ENCODE measurements at places on chromosomes 5 and 9.

DNA sequence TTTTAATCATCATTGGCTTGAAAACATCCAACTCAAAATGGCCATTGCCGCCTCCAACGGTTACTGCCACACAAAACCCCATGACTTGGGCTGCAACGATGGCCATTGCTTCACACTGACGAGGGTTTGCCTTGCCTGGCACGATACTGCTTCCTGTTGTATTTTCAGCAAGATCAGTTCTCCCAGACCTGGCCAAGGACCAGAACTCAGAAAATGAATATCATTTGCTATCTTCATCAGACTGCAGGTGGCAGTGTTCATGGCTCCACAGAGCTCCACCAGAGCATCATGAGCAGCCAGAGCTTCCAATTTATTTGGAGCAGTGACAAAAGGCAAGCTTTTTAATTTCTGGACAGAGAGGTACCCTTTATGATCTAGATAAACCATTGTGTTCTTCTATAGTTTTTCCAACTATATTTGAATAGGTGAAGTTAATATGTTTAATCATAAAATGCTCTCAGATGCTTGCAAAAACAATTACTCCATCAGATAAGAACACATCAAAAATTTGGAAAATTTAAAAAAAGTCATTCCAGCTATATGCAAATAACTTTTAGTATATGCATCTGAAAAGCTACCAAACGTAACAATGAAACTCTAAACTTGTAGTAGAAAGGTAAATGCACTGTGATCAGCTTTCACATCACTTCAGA lies 10.4 kb downstream of the AMACR start:
- no peak for DNase-seq

DNA sequence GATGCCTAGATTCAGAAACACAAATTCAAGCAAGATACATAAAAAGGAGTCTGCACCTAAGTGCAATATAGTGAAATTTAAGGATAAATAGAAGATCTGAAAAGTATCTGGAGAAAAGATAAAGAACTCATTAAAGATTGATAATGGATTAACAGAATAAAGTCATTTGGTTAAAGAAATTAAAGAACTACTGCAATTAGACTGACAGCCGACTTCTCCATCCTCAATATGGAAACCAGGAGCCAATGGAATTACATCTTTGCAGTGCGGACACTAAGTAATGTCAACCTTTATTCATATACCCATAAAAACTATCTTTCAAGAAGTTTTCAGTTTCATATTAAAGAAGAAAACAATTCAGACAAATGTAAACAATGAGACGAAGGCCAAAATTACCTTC lies 81.0 kb downstream of the MRPL36 start:
- DNase-seq, result no peak

GRCh38 chr5:23994581-23995370 lies 487.4 kb downstream of the PRDM9 start:
- no peak for DNase-seq

DNA sequence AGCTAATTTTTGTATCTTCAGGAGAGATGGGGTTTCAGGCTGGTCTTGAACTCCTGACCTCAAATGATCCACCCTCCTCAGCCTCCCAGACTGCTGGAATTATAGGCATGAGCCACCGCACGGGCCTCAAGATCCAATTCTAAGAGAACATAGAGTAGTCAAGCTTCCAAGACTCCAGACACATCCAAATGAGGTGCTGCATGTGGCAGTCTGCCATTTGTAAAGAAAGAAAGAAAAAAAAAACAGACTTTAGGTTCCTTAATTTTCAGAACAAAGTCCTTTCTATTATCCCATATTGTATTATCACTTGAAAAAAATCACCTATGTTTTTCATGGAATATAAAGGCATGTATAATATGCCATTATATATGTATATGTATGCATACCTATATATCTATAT lies 2104.5 kb downstream of the MAT2B start:
- DNase-seq, result no peak

GRCh38 chr5:126464016-126464415 lies 40.8 kb downstream of the GRAMD2B start:
- DNase-seq, result no peak

- no peak for DNase-seq
These were observed 32.3 kb downstream of the ERCC6L2 start for GRCh38 chr9:95907794-95908193.

DNA sequence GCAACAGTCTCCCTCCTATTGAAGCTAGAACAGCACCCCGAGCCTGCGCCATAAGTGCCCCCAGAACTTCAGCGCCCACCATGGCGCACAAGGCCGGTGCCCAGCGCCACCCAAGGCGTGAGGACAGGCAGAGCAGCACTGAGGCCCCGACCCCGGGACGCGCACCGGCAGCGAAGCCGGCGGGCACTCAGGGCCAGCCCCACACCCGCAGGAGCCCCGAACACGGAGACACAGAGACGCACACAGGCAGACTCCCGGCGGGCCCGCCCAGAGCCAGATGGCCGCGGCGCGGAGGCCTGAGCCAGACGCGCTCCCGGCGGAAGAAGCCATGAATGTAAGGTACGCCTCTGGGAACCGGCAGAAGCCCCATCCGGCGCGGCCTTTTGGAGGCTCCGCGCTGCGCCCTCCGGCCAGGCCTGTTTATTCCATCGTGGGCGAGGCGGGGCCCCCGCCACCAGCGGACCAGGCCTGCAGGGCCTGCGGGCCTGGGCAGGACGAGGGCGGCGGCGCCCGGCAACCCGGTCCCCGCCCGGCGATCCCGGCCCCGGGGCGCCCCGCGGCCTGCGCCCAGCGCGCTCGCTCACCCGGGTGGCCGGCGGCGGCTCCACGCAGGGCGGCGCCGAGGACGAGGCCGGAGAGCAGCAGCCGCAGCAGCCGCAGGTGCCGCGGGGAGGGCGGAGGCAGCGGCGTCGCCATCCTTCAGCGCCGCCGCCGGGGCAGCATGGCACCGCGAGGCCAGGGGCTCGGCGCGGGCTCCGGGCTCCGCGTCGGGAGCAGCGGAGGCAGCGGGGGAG lies 486 bp downstream of the NPDC1 start:
- DNase-seq, result no peak

DNA sequence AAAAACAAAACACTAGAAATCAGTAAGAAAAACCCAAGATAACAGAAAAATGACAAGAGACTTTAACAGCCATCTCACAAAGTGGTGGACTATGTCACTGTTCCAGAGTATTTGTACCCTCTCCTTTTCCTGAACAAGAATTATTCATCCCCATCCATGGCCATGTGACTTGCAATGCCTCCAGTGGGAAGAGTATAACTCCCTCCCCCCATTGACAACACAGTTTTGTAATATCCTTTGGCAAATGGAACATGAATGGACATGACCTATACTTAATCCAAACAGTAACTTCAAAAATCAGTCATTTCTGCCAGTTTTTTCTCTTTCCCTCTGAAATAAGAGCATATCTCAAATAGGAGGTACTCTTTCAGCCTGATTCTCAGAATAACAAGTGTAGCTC lies 33.9 kb downstream of the PTBP3 start:
- no peak for DNase-seq

DNA sequence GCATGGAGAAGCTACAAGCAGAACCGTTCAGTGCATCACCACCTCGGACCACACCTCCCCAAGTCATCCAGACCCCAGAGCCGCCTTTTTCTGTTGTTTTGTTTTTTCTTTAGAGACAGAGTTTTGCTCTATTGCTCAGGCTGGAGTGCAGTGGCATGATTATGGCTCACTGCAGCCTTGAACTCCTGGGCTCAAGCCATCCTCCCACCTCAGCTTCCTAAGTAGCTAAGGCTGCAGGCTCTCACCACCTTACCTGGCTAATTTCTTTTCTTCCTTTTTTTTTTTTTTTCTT lies 13.5 kb upstream of the SFXN1 start:
- no peak for DNase-seq

DNA sequence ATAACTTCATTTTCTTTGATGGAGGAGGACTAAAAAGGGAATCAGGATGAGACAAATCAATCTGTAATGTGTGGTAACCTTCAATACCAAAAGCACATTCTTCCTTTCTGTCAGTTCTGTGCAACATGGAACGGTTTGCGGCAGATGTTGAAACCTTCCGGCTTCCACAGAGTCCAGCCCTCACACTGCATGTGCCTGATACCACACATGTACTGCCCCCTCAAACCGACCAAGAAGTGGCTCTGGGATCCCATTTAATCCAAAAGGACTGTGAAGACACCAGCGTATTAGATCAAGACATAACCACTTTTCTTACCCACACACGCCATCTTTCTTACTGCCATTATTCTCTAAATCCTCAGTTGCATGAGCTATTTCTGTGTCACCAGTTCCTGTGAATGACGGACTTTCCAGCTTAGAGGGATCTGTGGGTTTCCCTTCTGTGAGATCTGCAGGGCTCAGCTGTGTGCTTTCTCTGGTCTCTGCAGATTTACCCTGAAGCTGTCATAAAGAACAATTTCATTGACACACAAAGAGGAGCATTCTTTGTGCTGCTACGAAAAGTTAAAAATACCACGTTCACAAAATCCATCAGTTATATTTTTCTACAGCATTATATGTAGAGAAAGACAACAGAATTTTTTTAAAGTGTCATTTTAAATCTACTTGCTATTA lies 25.8 kb downstream of the NSUN2 start:
- DNase-seq, result no peak

DNA sequence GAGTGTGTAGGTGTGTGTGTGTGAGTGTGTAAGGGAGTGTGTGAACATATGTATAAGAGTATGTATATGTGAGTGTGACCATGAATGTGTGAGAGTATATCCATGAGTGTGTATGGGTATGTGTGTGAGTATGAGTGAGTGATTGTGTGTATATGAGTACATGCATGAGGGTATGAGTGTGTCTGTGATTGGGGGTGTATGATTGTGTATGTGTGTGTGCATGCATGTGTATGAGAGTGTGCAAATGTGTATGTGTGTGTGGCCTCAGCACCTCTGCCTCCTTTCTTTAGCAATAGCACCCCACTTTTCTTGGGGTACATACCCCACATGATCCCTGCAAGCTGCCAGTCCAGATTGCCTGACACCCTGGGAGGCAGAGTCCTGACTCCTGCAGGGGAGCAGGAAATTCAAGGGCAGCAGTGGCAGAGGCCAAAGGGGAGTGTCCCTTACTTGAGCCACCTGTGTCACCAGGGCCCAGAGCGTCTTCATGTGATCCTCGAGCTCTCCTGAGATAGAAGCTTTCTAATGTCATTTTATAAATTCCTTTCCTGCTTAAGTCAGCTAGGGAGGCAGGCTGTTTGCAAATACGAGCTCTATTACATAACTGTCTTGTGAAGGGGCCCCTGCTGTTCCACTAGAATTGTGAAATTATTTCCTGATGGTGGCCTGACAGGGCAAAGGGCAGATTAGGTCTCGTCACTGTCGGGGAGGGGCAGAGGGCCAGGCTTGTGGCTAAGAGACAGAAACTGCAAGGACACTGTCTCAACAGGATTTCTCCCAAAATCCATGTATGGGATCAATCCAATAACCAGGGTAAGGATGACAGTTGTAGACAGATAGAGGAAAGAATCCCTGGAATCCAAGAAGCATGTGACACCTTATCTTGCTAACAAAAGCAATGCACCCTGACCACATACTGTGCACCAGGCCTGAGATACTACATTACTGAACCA lies 389.1 kb downstream of the GADD45G start:
- no peak for DNase-seq

- no peak for DNase-seq
These were observed 213.0 kb downstream of the SPOCK1 start for GRCh38 chr5:137286025-137286610.

DNA sequence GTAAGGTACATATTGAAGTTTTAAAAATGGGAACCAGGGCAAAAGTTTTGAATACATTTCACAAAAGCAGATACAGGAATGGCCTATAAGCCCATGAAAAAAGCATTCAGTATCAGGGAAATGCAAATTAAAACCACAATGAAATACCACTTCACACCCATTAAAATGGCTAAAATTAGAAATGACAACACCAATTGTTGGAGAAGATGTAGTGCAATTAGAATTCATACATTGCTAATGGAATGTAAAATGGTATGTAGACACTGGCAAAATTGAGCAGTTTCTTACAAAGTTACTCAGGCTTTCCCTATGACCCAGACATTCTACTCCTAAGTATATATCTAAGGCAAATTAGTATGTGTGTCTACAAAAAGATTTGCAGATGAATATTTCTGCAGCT lies 34.2 kb downstream of the CDC14B start:
- no peak for DNase-seq

DNA sequence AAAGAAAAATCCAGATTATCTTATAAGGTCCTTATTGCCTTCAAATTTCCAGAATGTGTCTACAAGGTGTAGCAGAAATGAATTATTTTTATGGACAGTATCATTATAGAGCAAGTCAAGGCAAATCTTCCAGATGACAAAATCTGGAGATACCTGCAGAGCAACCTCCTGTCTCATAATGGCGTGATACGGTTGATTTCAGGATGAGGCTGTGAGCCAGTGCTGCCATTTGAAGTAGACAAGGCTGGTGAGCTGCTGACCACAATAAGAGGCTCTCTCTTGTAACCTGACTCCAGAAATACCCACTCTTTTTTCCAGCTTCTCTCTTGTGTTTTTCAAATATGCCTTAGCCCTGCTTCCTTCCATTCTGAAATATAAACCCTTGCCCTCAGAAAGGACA lies 108.2 kb downstream of the HTR1A start:
- DNase-seq, result no peak

DNA sequence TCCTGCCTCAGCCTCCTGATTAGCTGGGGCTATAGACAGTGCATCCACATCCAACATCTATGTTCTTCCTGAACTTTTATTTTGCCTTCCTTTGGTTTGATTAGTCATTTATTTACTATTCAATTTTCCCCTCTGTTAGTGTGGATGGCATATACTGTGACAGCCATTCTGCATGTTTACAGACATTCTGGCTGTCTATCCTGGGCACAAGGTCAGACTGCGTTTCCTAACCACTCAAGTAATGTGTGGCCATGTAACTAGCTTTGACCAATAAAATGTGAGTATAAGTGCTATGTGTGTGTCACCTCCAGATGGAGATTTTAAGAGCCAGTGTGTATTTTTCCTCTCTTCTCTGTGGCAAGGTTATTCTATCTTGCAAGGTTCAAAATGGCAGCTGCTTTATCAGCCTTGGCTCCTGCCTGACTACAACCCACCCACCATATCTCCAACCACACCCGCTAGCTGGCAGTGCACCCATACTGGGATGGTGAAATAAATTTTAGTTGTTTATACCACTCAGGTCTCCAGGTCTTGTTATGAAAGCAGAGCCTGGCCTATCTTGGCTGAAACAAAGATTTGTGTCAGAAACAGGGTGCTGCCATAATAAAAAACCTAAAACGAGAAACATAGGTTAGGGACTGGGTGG lies 32.2 kb downstream of the PDE6A start:
- DNase-seq, result no peak

- DNase-seq, result no peak
These were observed 43.3 kb upstream of the RASEF start for GRCh38 chr9:83106263-83106662.

- no peak for DNase-seq
These were observed 73.5 kb upstream of the GALNT10 start for GRCh38 chr5:154117050-154117449.

GRCh38 chr9:133071484-133072150 lies 9.8 kb downstream of the CEL start:
- no peak for DNase-seq
